ENCODE measurements at places on chromosomes 5 and 9. TPM values are rescaled to one million over a fixed set of nuclear protein-coding genes. Genes with fewer than 3 reads are reported as not detected.

The FYB1 gene
- 4.4 TPM for total RNA-seq

The KCNT1 gene
- not detected for total RNA-seq

The OR1J4 gene
- not detected for total RNA-seq

The ZDHHC11 gene
- 19.1 TPM for total RNA-seq

The NMUR2 gene
- not detected for total RNA-seq

The SPATA31E1 gene
- not detected for total RNA-seq

The PCDHA10 gene
- total RNA-seq = not detected

The ENTPD2 gene
- 1.7 TPM for total RNA-seq

The GLDC gene
- total RNA-seq = 112 TPM

The DNAH5 gene
- total RNA-seq = 3.2 TPM

The CKS2 gene
- total RNA-seq = 4.4 TPM

The NPR2 gene
- total RNA-seq = 3.3 TPM

The TUSC1 gene
- 4.2 TPM for total RNA-seq

DNA sequence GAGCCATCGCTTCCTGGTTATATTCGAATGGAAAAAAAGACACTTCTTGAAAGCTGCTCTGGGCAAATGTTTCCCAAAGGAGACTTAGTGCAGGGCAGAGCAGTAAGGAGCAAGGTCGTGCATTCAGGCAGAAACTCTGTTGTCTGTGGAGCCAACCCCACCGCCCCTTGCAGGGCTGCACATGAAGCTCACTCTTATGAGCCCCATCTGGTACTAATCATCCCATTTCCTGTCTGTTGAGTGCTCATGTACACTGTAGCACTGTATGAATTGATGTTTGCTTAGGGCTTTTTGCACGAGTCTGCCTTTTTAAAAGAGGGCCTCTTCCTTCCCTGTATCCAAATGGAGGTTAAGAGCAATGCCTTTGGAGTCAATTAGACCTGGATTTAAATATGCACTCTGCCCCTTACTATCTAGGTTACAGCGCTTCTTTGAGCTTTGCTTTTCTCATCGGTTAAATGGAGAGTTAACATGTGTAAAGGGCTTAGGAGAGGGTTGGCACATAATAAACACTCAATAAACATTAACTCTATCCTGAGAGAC lies 25.4 kb downstream of the HMHB1 start:
- no peak for DNase-seq

GRCh38 chr9:20353524-20353923 lies 268.8 kb downstream of the MLLT3 start:
- DNase-seq = no peak

- DNase-seq = no peak
Measured at GRCh38 chr9:124939944-124940343, 939 bp downstream of the GOLGA1 start.

DNA sequence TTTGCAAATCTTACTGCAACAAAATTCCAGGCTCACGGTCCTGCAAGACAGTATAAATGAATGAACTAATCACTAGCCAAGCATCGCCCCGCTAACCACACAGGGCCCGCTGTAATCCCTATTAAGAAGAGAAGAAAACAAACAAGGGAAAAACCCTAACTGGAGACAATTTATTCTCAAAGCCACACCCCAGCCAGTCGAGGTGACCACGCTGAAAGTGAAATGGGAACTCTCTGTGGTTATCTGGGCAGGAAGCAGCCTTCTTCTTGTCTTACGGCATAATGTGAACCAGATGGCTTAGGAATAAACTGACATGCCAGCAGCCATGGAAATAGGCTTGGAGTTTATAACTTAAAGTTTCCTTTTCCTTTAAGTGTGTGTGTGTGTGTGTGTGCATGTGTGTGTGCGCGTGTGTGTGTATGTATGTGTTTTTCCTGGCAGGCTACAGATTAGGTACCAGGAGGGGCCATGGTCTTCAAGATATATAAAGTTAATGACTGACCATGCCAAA lies 120.2 kb downstream of the SEMA6A start:
- DNase-seq = no peak

DNA sequence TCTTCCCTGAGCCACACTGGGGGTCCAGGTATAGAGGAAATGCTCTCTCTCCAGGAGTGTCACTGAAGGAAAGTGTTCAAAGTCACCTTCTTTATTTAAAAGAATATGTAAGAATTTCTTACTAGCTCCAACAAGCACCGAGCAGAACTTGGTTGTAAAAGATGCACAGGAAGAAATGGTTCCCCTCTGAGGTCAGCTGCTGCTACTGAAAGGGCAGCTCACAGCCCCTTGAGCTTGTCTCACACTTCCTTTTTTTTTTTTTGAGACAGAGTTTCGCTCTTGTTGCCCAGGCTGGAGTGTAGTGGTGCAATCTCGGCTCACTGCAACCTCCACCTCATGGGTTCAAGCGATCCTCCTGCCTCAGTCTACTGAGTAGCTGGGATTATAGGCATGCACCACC lies 77.2 kb downstream of the PRRT1B start:
- no peak for DNase-seq

GRCh38 chr9:91954841-91955471 lies 4.9 kb upstream of the ROR2 start:
- no peak for DNase-seq

DNA sequence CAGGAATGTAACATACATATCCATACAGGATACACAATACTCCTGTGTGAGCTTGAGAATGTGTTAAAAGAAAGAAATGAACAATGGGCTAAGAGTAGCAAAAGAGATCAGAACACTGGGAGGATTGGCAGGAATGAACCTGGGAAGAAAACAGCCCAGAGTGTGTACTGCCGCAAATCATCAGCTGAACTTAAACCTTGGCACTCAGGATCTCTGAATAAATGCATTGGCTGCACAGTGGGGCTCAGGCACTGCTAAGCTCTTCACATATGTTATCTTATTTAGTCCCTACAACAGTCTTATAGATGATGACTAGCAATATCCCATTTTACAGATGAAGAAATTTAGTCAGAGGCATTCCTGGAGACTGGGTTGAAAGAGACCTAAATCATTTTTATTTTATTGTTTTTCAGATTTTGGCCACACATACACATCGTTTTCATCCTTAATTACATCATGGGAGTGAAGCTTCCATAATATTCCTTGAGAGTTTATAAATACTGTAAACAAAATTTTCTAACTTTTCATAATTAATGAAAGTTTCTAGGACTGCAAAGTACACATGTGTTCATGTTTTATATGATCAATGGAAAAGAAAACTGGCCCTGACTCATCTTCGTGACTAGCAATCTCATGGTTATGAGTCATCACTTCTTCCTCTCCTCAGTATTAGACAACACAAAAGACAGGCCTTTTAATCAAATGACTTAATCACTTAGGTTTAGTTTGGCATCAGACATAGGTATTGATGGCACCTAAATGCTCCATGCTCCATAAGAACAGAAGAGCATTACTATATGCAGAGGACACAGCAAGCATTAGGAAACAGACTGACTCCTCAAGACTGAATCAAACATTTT lies 59.2 kb downstream of the CDH18 start:
- no peak for DNase-seq

DNA sequence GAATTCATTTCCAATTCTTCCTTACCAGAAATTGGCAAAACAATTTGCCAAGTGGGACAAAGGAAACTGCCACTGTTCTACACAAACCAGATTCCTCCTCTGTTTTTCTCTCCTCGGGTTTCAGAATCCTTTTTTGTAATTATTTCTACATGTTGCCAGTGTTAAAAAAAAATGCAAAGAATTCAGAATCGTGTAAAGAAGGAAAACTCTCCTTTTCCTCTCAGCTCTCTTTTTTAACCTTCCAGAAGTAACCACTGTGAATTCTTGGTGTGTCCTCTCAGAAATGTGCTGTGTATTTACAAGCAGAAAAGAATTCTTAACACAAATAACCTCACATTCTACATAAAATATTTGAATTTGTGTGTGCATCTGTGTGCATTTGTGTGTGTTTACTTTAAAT lies 224.6 kb downstream of the DRD1 start:
- no peak for DNase-seq

GRCh38 chr5:133117912-133118445 lies 66.2 kb downstream of the HSPA4 start:
- DNase-seq = no peak

- no peak for DNase-seq
Measured at GRCh38 chr5:136042665-136043121, 13.9 kb downstream of the TGFBI start.

GRCh38 chr9:89815061-89815902 lies 210.5 kb downstream of the GADD45G start:
- no peak for DNase-seq

DNA sequence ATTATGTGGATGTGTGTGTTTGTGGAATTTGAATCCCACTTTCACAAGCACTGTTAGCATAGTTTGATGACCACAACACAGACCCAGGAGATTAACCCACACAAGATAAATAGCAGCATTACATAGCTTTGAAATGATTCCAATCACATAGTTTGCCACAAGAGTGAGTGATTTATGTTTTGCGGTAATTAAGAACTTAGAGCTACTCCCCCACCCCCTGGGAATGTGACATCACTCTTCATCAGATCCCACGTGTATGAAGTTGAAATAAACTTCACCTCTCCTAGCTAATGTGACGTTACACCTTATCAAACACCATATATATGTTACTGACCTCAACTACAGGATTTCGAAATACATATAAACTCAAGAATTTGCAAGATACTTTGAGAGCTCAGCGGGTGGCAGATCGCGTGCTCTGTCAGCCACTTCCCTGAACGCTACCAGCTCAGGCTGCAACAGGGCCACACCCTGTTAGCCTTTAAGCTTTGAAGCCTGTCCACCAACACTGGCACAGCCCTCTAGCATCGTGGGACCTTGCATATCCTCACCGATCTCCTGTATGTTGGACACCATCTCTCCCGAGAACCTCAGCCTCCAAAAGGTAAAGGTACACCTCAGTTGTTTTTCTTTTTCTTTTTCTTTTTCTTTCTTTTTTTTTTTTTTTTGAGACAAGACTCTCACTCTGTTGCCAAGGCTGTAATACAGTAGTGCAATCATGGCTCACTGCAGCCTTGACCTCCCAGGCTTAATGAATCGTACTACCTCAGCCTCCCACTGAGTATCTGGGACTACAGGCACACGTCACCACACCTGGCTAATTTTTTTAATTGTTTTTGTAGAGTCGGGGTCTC lies 1.7 kb upstream of the AGTPBP1 start:
- no peak for DNase-seq

GRCh38 chr5:56845277-56845676 lies 29.9 kb downstream of the MAP3K1 start:
- DNase-seq = no peak

All from left lobe of liver (tissue), 2 donors.